Non-pigmented ciliary epithelial cell (primary cell): ENCODE measurements at places on chromosomes 1 and 21.

DNA sequence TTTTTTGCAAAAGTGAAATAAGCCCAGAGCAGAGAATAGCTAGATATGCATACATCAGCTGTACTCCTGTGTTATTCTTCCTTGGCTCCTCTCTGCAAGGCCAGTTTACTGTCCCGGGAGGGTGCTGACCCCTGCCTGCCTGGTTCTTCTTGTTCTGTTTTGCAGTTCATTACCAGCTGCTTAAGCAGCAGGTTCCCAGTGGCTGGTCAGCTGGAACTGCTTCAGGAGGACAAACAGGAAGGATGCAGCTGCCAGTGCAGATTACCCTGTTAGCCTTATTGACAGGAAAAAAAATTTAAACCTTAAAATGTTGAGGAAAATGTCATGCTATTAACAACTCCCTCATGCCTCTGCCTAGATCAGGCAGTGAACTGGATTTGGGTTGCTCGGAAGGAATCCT lies 16.0 kb upstream of the LRIG2 start:
- DNase-seq = no peak

DNA sequence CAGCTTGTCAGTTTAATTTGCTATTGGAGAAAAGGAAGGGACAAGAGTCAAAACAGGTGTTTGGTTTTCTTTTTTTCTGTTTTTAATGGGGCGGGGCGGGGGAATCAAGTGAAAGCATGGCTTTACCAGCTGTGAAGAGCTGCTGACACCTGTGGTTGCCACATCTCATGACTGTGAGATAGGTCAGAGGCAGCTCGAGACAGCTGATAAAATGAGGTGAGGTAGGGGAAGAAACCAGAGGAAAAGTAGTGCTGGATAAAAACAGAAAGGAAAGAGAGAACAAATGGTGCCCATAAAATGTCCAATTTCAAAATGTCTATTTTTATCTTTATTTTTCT lies 272.3 kb downstream of the NEGR1 start:
- DNase-seq = no peak

GRCh38 chr1:47647327-47647845 lies 209.5 kb downstream of the FOXD2 start:
- no peak for DNase-seq

DNA sequence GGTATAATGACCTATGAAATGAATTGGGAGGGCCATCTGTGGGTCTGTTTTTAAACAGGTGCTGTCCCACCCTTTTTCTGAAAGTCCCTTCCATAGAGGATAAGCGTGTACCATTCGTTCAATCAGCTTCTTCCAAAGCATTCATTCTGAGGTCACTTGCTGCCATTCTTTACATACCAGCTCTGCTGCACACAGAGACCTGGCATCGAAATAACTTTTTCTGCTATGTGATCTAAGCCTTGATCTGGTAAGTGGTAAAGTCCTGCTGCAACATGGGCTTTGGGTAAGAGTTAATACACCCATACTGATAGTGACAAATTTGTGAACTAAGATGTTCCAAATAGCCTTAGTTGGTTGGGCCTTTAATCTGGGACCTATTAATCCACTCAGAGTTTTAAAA lies 38.9 kb downstream of the DR1 start:
- no peak for DNase-seq

DNA sequence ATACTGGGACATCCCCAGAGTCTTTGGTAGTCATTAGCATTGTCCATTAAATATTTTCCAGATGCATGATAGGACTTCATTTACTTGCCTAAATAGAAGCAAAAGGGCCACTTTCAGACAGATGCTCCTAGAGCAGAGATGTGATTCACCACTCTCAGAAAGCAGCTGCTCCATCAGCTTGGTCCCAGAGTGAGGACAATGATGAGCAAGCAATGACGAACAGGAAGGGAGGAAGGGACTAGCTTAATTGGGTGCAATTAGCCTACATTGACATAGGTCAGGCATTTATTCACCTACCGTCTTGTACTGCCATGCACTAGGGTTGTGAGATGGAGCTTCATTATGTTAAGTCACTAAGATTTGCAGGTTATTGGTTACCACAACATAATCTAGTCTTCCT lies 85.1 kb upstream of the PLXNA2 start:
- DNase-seq = no peak

DNA sequence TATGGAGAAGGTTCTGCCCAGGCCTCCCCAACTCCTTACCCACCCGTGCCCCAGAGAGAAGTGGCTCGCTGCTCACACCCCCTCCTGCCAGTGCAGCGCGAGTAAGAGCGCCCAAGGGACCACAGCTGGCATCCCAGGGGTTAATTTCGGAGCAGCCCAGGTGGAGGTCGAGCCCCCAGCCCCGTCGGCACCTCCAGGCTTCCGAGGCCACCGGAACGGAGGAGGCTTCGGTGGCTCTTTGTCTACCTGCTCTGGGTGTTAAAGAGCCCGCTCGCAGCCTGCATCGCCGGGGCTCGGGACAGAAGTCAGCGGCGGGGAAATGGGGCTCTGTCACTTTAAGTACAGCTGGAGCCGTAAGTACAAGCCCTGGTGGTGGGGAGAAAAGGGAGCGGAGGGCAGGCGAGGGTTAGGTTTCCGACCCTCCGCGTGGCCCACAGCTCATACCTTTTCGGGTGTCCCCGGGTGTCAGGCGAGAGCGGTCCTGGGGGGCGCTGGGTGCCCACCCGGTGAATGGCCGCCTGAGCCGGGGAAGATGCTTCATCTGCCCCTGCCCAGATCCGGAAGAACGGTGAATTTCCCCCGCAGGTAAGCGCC lies 89.4 kb upstream of the IPO9 start:
- no peak for DNase-seq

DNA sequence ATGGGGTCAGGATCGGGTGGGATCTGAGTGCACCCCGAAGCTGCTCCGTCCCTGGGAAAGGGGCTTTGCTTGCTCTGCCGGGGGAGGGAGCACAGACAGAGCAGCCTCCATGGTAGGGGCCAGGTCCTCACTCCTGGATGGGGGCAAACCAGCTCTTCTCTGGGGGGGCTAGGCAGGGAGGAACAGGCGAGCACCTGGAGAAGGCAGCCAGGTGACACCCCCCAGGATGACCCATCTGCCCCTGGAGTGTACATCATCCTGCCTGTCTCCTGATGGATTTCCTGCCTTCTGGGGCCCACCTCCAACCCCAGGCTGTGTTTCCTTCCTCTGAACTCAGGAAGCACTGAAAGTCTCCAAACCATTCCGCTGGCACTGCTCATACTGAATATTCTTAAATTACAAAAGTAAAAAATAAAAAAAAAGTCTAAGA lies 248.0 kb downstream of the RHOU start:
- DNase-seq = no peak

DNA sequence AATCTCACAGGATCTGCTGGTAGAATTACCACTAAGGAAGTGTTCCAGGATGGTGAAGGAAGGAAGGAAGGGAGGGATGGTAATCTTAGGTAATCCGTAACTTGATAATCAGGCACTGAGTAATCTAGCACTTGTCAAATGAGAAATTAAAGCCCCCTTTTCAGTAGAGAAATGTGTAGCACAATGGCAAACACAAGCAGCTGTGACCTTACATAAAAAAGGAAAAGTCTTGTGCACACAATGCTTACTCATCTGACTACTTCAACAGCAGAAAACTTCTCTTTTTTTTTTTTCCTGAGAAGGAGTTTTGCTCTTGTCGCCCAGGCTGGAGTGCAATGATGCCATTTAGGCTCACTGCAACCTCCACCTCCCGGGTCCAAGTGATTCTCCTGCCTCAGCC lies 6.1 kb downstream of the NUP210L start:
- no peak for DNase-seq

GRCh38 chr1:169184812-169185211 lies 78.3 kb downstream of the ATP1B1 start:
- no peak for DNase-seq

DNA sequence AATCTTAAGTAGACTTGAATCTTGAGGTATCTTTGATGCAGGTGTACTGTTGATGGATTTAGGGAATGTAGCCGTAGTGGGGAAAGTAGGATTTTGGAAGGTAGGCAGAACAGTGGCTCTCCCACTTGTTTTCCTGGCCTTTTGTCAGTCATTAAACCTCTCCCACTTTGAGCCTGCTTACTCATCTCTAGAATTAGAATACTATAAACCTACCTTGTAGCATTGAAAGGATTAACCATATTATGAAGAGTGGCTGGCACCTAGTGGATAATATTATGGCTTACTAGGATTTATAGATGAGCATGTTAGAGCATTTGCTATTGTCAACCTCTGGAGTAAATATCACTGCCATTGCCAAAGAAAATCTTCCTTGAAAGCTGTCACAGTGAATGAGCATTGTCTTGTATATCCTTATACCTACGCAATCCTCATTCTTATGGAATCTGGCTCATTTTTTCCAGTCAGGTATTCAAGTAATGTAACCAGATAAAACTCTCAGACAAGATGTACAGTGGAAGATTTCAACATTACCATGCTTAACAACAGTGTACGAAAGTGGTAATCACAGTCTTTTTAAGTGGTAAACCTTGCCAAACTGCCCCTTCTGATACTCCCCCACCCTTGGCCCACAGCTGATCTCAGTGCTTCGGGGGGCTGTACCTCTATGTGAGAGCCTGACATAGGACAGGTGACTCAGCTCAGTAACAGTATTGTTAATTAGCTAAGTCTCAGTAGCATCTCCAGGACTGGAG lies 44.4 kb downstream of the SH3GLB1 start:
- DNase-seq = no peak

DNA sequence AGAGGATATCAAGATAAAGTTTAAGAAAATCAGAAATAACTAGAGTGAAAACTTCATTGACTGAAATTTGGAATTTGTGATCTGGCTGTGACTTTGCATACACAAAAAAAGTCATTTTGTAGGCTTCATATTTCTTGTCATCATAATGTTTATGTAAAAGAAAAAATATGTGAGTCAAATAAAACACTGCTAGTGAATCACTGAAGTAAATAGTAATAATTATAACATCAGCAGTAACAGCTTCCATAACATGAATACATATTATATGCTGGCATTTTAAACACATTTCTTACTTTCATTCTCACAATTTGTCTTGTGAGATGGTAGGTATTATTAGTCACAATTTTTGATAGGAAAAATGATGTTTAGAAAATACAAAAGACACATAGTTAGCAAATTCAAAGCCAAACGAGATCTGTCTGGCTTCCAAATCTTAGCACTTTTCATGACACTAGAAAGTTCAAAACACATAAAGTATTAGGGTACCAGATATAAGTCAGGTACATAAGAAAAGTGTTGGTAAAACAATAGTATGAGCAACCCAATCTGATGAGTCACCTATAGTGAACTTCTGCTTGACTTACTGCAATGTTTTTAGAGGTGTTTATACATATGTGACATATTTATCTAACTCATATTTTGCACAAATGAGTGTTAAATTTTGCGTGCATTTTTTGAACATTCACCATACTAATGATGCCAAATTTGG lies 241.0 kb upstream of the SNX7 start:
- no peak for DNase-seq

- DNase-seq = no peak
Observed at GRCh38 chr1:94773296-94773809, 46.8 kb upstream of the SLC44A3 start.

DNA sequence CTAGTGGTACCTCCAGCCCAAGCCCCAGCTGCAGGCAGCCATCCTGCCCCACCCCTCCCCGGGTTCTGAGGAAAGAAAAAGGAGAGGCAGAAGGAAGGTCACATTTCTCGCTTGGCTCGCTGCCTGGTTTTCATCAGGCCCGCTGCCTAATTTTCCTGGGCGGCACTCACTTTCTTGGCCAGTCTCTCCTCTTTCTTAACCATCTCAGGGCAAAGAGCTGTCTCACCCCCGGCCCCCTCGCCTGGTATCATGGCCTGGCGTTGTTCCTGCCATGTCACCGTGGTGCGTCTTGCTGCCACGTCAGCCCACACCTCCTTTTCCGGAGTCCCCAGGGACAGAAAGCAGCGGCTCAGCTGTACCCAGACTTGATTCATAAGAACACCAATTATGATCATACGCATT lies 26.6 kb upstream of the CASZ1 start:
- DNase-seq = no peak

GRCh38 chr1:197614916-197615692 lies 160.2 kb downstream of the DENND1B start:
- peak; percentile 18 for DNase-seq

DNA sequence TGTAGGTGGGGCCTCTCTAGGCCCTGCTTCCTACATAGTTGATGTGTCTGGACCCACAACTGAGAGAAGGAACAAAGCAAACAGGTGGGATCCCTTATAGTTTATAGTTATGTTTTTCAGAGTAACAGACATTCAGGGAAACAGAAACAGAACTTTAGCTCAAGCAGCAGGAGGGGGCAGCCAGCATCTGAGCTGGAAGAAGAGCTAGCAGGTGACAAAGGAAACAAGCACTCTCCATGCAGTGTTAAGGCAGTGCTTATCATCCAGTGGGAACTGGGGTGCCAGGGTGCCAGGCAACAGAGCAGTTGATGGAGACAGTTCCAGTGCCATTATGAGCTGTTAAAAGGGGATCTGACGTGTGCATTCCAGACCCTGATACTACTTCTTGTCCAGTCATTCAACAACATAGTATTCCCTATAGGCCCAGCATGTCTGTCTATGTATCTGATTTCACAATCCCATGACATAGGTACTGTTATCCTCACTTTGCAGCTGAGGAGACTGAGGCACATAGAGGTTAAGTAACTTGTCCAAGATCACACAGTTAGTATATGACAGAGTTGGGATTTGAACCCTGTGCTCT lies 13.5 kb downstream of the HIVEP3 start:
- DNase-seq = no peak

DNA sequence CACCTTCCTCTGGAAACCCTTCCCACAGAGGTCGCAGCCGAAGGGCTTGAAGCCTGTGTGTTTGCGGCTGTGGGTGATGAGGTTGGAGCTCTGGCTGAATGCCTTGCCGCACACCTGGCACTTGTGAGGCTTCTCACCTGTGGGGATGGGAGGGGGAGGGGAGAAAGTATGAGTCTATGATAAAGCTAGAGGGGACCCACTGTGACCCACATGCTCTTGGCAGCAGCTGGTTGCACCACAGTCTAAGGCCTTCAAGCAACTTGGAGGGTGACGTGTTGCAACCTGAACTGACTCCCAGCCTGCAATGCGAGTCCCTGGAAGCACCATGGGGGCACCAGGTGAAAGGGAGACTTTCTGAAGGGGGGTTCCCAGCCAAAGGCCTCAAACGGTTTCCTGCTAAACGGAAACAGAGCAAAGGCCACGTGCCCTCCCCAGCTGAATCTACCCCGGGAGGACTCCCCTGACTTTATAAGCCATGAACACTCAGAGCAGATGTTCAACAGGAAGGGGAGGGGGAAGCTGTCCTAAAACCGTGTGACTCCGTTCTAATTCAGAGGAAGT lies 10.6 kb downstream of the GFI1 start:
- no peak for DNase-seq

- no peak for DNase-seq
Observed at GRCh38 chr1:235336903-235337302, 8.5 kb downstream of the GGPS1 start.

GRCh38 chr1:222627232-222627631 lies 9.3 kb downstream of the MIA3 start:
- no peak for DNase-seq

DNA sequence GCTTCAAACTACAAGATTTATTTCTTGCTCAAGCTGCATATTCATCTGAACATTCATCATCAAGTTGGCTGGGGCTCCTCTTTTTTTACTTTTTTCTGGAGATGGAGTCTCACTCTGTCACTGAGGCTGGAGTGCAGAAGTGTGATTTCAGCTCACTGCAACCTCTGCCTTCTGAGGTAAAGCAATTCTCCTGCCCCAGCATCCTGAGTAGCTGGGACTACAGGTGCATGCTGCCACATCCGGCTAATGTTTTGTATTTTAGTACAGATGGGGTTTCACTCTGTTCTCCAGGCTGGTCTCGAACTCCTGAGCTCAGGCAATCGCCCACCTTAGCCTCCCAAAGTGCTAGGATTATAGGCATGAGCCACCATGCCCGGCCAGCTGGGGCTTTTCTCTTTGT lies 88.3 kb upstream of the C1orf105 start:
- no peak for DNase-seq

- no peak for DNase-seq
Observed at GRCh38 chr21:44835647-44835973, 17.7 kb upstream of the SUMO3 start.
